D341Med (cell line): ENCODE measurements at places on chromosomes 1 and 21.
A peak's percentile ranks its signal among the peaks of the same experiment; 100 is the strongest.

DNA sequence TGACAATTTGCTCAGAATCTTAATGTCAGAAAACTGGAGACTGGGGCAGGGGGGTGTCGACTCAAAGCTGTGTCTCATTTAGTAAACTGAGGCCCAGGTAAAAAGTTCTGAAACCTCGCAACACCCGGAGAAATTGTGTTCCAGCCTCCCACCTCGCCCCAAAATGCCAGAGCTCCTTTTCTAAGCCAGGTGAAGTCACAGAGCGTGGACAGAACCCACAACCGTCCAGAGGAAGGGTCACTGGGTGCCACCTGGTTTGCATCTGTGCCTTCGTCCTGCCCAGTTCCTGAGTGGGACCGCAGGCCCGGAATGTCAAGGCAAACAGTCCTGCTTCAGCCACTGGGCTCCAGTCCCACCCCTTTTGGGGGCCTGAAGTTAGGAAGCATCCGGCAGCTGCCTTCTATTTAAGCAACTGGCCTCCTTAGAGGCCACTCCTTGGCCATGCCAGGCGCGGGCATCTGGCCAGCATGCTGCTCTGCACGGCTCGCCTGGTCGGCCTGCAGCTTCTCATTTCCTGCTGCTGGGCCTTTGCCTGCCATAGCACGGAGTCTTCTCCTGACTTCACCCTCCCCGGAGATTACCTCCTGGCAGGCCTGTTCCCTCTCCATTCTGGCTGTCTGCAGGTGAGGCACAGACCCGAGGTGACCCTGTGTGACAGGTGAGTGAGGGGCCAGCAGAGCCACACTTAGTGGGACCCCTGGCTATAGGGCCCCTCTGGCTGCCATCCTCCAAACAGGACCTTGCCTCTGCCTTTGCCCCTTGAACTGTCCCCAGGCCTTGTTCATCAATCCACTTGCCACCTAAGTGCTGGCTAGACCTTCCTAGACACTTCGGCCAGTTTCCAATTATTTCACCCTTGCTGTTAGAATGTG, at the start of gene TAS1R1:
TSS of gene TAS1R1 (plus strand) at position 401 of the 872 bp plus-strand sequence. CDS start at position 468, 67 bp downstream.
- no peak for DNase-seq

GRCh38 chr1:190129366-190129765, 348.3 kb downstream of the BRINP3 start:
- no peak for DNase-seq

GRCh38 chr1:12591267-12591938, 26.6 kb downstream of the DHRS3 start:
- DNase-seq = no peak

DNA sequence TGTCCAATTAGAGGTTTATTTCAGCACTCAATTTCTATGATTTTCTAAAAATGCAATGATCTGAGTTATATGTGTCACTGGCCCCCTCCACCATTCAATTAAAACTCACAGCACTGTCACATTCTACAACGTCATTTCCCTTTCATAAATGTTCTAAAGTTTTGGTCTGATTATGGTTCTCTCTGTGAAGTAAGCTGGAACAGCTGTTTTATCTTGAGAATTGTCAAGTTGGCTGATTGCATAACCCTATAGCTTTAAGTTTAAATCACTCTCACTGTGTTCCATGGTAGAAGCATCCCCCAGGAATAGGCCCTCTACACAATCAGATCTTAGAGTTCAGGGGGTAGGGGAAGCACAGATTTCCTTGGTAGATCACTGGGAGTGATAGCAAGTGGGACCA, 41.4 kb upstream of the DNASE2B start:
- DNase-seq = no peak

DNA sequence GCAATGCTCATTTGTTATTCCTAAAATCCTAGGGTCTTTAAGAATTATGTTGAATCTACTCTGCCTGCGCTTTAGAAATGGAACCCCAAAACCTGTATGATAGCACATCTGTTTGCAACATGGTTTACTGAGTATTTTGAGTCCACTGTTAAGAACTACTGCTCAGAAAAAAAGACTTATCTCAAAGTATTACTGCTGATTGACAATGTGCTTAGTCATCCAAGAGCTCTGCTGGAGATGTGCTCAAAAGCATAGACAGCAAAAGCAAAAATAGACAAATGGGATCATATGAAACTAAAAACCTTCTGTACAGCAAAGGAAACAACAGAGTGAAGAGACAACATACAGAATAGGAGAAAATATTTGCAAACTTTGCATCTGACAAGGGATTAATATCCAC, 107.0 kb downstream of the CTH start:
- no peak for DNase-seq

DNA sequence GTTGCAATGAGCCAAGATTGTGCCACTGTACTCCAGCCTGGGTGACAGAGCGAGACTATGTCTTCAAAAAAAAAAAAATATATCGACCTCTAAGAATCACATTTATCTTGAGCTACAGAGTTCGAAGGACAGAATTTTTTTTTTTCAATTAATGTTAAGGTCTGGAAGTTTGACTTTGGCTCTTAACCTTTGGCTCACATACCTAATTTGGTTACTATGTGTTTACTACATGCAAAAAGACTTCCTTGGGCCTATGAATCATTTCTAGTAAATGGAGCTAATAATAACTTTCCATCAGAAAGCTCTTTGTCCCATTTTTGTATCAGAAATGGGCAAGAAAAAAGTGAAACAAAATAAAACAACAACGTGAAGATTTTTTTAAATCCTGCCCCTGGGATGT, 351.2 kb downstream of the SMYD3 start:
- no peak for DNase-seq

DNA sequence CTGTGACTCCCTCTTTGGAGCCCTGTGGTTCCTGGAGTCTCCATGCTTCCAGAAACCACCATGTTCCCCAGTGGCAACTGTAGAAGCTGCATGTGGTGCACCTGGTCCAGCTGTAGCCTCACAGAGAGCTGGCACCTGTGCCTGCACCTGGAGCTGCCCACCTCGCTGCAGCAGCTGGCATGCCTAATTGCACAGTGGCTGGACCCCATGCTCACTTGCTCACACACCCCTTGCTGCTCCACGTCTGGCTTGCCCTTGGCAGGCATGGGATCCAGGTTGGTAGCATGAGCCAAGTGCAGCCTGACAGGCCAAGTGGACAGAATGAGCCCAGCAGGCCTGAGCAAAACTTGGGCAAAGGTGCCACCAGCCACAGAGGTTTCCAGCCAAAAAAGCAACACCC, 680.1 kb downstream of the MATN1 start:
- no peak for DNase-seq

- DNase-seq = no peak
Observed at GRCh38 chr21:36769051-36769839, 70.3 kb downstream of the SIM2 start.

DNA sequence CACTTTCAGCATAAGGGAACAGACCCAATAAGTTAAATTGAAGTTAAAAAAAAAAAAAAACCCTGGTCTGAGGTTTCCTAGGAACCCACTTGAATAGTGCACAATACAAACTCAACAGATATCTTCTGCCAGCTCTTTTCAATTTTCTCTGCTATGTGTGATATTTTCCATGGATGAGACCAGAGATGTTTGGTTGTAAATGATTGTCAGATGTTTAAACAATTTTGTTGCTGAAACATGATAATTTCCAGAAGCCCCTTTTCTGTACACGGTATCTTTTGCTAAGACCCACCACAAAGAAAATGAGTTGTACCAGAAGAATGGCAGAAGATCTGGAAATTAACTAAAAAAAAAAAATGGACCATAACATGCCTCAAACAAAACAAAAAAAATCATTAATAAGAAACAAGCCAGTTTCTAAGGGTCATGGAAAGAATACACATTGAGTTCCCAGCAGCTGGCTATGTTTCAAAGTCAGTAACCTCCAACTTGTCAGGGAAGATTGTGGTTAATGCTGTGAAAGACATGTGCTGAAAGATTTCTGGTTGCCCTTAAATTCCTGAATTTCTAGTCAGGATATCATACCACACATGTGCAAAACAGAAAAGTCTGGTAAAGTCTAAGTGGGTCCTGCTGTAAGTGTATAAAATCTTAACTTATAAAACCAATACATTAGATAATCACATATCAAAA, 35.6 kb upstream of the MGST3 start:
- DNase-seq = no peak

- peak; percentile 69 for DNase-seq
Observed at GRCh38 chr1:11650331-11650991, 3.8 kb downstream of the FBXO2 start.

DNA sequence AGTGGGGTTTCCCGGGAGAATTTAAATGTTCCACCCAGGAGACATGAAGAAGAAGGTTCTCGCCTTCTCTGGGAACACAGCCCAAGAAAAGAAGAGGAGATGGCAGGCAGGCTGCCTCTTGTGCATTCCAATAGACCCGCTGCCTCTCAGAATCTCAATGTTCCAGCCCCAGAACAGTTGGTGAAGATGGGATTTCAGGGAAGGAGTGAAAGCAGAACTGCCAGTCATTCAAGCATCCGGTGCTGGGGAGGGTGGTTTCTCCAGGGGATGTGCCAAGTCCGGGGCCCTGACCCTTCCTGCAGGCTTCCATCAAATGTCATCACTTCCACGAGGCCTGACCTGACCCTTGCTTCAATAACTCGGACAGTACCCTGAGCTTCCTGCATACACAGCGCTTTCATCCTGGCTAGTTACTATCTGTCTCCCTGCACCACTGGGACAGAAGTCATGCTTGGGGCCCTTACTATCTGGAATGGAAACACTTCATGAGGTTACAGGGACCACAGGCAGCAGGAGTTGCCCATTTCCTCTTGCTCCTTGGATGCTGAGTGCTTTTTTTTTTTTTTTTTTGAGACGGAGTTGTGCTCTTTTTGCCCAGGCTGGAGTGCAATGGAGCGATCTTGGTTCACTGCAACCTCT, 386.6 kb upstream of the POU3F1 start:
- no peak for DNase-seq

DNA sequence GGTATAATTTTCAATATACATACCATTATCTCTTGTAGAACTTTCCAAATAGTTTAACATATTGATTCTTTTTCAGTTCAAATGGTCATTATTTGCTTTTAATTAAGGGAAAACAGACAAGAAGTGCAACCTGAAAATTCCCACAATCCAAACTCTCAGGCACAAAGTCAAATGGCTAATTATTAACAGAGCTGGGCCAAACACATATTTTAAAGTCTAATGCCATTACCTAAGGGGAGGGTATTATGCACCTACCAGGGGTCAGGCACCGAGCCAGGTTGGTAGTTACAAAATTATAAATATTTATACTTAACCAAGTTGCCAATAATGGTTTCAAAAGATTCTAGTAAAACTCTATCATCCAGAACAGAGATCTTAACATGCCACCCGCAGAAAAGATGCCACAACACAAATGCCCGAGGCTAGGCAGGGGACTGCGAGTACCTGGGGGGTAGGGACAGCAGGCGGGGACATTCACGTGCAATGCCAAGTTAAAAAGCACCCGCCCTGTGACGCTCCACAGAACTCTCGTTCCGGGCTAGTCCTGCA, 15.0 kb downstream of the LBR start:
- DNase-seq = no peak

DNA sequence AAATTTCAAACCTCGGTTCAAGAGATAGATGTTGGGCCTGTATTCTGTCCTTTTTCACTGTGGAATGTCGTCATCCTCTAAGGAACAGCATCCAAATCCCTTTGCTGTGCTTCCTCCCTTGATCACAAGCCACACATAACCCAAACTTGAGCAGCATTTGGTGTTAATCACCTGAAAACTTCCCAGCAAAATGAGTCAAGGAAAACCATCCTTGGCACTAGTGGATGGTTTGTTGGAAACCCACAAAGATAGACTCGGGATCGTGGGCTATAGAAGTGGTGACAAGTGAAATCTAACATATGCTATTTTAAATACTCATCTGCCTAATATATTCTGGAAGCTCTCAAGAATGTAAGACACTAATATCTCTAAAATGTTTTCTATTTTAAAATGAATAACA, 459.1 kb downstream of the SETD4 start:
- no peak for DNase-seq

- DNase-seq = no peak
Observed at GRCh38 chr1:207025146-207025880, 7.2 kb downstream of the C1orf116 start.

GRCh38 chr1:19676438-19676922, 11.8 kb downstream of the HTR6 start:
- no peak for DNase-seq

DNA sequence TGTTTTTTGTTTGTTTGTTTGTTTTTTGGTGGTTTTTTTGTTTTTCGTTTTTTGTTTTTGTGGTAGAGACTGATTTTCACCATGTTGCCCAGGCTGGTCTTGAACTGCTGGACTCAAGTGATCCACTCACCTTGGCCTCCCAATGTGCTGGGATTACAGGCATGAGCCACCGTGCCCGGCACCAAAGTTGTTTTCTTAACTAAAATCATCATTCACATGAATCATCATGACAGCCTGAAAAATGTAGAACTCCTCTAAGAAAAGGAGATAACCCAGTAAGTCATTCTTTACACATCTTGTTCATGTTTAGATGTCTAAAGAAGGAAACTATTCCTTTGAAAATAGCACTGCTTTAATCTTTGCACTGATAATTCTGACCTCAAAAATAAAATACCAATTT, 37.5 kb downstream of the DISP1 start:
- no peak for DNase-seq

DNA sequence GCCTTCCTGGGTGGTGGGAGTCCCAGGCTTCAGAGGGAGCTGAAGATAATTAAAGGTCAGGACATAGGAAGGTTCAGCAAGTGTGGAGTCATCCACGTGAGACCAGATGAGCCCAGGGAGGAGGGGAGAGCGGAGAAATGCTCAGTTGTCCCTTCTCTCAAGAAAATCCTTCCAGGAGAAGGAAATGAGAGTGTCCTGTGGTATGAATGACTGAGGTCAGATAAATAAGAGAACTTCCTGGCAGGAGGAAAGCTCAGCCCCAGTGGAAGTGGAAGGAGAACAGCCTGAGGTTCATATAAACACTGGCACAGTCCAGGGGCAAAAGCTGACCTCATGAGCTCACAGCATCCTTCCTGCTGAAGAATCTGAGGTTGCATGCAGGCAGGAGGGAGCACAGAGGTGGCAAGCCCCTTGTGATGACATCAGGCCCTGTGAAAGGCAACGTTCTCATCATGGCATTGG, 97.6 kb downstream of the NAV1 start:
- DNase-seq = no peak

- no peak for DNase-seq
Observed at GRCh38 chr1:180096584-180097325, 57.9 kb upstream of the QSOX1 start.

DNA sequence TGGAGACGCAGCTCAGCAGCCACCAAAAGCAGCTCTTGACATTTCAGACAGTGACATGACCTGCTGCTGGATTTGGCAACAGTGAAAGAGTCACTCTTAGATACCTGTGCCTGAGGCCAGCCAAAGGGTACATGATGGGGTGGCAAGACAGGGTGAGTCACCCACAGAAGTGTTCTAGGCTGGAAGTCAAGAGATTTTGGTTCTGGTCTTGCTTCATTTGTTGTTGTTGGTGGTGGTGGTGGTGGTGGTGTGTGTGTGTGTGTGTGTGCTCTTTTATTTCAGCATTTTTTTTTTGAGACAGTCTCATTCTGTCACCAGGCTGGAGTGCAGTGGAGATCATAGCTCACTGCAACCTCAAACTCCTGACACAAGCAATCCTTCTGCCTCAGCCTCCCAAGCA, 25.8 kb downstream of the SHISAL2A start:
- DNase-seq = no peak

DNA sequence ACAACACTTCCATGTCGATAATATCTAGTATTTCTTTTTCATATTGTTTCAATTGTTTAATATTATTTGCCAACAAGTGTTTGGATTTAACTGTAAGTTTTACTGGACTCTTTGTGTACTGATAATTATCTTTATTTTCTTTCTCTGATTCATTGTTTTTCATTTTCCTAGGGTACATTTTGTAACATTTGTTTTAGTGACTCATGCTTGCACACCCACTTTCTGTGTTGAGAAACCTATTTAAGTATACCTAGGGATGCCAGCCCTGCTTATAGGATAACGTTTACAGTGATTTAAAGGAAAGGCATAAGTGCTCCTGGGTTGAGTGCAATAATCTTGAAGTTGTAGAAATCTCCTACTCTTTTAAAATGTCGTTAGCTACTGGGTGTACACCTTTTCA, 1386.0 kb upstream of the ADGRL4 start:
- DNase-seq = no peak
